AG08395 (cell line): ENCODE measurements at places on chromosomes 3 and 15.

DNA sequence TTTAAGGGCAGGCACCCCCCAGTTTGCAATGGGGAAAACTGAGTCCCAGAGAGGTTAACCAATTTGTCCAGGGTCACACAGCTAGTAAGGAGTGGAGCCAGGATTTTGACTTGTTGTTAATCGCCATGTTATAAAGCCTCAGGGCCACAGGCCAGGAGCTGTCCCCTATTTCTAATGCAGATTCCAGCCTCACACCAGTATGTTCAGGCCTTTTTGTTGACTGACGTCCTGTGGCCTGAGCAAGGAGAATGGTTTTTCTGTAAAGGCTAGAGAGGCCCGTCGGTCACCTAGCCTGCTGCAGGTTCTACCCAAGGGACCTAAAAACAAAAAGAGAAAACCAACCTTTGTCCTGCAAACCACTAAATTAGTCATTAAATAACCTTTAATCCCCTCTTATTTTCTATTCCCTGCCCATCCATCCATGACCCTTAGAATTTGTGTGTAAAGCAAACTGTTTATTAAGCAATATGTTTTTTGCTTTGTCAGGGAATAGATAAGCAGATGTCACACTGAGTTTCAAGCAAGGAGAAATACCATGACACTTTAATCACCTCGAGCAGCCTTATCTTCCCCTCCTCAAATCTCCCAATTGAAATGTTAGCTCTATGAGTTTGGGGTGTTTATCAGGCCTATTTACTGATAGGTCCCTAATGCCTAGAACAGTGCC lies 14.1 kb downstream of the ACOX2 start:
- no peak for DNase-seq

DNA sequence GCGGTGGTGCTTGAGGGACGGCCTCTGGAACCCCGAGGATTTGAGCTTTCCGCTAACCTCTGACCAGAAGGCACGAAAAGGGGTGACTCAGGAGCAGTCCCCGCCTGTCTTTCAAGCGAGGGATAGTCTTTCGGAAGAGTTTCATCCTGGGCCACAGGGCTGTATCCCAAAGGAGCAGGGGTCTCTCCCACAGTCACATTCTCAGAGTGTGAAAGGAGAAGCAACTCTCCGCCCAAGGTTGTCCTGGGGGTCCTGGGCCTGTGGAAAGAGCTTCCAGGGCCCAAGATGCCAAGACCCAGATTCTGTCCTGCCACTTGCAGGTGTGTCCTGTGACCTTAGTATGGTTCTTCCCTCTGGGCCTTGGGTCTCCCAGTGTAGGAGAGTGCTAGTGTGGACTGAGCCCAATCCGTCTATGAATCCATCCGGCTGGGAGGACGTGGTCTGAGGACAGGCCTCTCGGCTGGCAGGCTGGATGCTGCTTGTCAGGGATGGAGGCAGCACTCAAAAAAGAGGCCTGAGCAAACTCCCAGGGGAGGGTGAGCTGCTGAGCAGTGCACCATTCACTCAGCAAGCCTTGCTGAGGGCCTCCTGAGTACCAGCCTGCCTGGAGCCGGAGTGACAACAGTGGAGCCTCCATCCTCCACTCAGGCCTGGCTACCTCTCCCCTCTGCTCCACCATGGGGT lies 1.6 kb upstream of the DUSP7 start:
- DNase-seq: no peak

- DNase-seq: peak; percentile 46
Measured at GRCh38 chr3:141680620-141681389, 57.3 kb upstream of the RNF7 start.

GRCh38 chr3:158702815-158703481 lies 29.3 kb downstream of the RARRES1 start:
- DNase-seq: peak; percentile 63

DNA sequence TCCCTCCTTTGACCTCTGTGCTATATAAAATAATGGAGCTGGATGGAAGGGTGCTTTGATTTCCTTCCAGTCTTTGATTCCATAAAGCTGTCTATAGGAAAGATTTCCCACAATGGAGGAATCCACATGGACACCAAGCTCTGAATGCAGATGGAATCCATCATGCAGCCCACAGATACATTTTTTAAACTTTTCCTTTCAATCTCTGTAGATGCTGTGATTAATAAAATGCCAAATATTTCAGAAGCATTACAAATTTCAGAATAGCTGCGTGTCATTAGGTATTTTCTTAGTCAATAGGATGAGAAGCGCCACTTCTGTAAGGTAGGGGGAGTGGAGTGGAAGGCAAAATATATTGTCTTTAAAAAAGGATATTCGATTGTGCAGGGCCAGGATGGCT lies 489.0 kb downstream of the NTRK3 start:
- no peak for DNase-seq

DNA sequence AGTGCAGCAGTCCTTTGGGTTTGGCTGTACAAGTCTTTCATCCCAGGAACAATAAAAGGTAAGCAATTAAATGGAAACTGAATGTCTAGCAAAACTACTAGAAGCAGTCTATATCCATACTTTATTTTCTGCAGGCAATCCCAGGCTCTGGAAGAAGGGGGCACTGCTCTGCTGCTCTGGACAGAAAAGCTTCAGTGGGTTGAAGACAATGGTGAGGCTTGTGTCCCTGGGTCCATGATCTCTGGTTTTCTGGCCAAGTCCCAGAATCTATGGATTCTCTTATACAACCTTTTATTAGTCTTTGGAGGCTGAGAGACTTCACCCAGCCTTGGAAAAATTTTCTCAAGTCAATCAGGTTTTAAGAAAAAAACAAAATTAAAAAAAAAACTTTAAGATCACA lies 35.6 kb downstream of the SCAP start:
- no peak for DNase-seq

DNA sequence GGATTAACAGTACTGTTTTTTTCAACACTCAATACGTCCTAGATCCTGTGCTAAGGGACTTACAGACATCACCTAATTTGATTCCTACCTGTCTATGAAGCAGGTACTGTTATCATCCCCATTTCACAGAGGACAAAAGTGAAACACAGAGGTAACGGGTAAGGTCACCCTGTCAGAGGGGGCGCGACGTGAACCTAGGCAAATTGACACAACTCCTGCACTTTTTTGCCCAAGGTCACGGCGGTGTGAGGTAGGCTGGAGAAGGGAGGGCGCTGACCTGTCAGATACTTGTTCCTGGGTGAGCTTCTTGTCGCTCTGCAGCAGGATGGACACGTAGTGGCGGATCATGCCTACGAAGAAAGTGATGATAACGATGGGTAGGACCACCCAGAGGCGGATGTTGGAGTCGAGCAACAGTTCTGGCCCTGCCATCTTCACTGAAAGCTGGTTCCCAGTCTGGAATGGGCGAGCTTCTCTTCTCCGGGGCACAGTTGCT lies 363 bp downstream of the EMC3 start:
- no peak for DNase-seq

DNA sequence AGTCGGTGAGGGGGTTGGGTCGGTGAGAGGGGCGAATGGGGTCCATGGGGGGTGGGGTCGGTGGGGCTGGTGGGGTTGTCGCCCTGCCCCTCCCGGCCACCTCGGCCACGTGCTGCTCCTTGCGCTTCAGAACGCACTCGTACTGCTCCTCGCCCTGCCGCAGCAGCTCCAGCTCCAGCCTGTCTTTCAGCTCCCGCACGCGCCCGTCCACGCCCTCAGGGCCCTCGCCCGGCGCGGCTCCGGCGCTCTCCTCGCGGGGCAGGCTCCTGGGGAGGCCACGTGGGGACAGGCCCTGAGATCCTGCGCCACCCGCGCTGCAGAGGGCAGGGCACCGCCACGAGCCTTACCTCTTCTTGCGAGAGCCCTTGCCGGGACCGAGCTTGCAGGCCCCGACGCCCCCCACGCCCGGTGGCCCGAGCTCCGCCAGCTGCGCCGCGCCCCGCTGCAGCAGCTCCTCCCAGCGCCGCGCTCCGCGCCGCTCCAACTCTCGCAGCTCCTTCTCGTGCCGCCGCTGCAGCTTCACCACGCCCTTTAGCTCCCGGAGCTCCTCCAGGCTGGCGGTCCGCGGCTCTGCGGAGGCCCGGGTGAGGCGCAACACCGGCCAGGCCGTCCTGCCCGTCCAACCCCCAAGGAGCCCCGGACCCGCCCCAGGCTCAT lies 8.2 kb upstream of the ANKRD63 start:
- peak; percentile 74 for DNase-seq

GRCh38 chr3:68057637-68058320 lies 403.4 kb upstream of the SUCLG2 start:
- no peak for DNase-seq

GRCh38 chr3:170542704-170543103 lies 43.2 kb downstream of the SLC7A14 start:
- peak; percentile 35 for DNase-seq

- DNase-seq: no peak
Measured at GRCh38 chr3:138445236-138445635, 10.8 kb downstream of the ESYT3 start.

DNA sequence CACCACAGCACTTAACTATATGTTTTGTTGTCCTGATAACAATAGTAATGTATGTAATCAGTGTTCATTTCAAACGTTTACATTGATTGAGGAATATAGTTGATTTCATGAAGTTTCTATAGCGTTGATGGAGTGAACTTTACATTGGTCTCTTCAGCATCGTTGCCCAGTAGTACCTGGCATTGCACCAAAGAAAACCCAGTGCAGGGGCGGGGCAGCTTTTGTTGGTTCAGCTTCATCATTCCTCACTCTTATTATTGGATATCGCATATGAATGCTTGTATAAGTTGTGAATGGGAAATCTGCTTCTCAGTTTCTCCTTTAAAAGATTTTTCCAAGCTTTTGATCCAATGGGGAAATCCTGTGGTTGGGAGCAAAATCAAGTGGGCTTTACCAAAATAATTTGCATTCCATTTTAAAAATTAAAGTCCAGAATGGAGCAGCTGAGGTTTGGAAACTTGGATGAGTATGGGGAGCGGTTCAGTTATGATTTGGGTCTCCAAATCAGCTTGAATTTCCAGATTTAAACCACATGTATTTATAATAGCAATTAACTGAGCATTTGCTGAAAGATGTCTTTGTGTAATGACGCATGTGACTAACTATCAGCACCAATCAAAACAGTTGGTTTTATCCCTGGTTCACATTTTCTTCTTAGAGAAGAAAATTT lies 213.7 kb downstream of the ALCAM start:
- DNase-seq: peak; percentile 38

- no peak for DNase-seq
Measured at GRCh38 chr15:31345606-31346366, 19.2 kb downstream of the KLF13 start.

GRCh38 chr3:163879172-163879571 lies 1199.1 kb downstream of the SI start:
- DNase-seq: no peak

DNA sequence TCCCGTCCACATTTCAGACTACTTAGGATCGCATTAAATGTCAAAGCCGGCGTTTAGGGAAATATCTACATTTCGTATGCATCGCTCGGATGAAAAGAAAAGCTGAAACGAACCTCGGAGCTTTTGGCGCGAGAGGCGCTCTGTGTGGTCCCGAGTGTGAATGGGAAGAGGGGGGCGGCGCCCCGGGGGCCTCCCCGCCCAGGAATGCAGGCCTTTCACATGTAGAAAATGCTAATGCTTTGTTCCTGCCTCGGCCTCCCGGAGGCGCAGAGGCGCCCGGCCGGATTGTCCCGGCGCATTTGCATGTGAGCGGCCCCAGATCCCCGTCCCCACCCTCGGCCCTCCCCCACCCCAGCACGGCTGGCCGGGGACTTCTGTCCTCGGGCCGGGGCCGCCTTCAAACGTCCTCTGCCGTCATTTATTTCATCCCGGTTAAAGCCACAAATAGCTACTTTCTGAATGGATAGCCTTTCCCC lies 37.0 kb upstream of the TRIM71 start:
- DNase-seq: peak; percentile 41

DNA sequence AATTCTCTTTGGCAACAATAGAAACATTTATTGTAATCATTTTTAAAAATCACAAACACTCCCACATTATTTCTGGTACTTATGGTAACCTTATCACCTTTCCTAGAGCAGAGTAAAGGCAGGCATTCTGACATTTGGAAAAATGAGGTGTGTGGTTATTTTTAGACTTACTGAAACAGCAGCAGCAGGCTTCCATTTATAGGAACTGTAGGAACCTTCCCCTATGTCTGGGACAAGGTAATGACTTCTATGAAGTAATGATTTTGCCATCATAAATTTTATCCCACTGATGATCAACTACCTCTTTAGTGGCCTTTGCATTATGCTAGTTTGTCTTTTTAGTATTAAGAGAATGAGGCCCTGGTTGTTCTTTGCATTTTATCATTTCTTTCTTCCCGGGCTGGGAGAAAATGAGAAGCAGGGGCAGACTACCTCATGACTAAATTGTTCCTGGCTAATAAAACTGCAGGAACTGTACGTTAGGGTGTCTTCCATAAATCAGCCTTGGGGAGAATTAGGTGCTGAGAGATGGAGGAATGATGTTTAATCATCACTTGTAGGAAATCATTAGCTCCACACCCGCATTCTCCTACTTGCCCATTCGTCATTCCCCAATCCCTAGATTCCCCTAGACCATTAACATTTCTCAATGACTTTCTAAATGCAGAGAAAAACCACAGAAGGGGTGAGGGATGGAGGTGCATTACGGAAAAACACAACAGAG lies 680.3 kb downstream of the AGBL1 start:
- no peak for DNase-seq

DNA sequence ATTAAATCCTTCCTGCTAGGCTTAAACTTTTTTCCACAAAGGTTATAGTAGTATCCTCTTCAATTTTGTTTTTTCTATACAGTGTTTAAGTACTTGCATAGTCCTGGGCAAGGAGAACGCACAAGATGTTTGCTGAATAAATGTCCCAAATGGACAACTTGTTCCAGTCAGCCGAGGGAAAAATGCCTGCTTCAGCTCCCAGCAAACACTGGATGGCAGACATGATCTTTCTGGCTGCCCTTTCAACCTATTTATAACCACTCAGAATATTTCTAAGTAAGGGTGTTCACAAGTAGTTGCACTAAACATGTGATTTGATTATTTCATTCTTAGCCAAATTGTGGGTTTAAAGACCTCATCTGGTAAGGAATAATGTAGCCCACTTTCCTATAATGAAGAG lies 29.8 kb downstream of the GNB4 start:
- DNase-seq: peak; percentile 53

- peak; percentile 18 for DNase-seq
Measured at GRCh38 chr3:168847291-168847883, 751.7 kb upstream of the GOLIM4 start.

DNA sequence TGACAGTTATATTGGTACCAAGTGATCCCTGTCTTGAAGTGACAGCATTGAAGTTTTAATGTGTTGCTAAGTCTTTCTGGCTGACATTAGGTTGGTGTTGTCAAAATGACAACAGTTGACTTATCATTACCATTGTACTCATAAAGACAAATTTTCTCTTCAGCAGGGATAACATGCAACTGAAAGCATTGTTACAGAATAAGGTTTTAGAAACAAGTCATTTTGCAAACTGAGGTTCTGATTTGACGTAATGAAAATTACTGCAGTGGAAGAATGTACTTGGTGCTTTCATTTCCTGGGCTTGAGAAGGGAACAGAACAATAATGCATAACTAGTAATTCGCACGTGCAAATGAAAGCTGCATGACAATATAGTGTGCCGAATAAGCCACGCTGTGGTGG lies 75.1 kb downstream of the MOBP start:
- no peak for DNase-seq

GRCh38 chr3:121735047-121735696 lies 14.4 kb downstream of the GOLGB1 start:
- DNase-seq: no peak

GRCh38 chr3:8563146-8563545 lies 61.5 kb downstream of the LMCD1 start:
- DNase-seq: no peak
